ENCODE measurements at places on chromosomes 12 and 14.

GRCh38 chr12:79402606-79403005 lies 288.2 kb downstream of the PAWR start:
- no peak for DNase-seq

GRCh38 chr12:121628037-121628436 lies 1.7 kb downstream of the ORAI1 start:
- DNase-seq, result no peak

- DNase-seq, result no peak
Measured at GRCh38 chr12:6754411-6754810, 1.5 kb upstream of the MLF2 start.

DNA sequence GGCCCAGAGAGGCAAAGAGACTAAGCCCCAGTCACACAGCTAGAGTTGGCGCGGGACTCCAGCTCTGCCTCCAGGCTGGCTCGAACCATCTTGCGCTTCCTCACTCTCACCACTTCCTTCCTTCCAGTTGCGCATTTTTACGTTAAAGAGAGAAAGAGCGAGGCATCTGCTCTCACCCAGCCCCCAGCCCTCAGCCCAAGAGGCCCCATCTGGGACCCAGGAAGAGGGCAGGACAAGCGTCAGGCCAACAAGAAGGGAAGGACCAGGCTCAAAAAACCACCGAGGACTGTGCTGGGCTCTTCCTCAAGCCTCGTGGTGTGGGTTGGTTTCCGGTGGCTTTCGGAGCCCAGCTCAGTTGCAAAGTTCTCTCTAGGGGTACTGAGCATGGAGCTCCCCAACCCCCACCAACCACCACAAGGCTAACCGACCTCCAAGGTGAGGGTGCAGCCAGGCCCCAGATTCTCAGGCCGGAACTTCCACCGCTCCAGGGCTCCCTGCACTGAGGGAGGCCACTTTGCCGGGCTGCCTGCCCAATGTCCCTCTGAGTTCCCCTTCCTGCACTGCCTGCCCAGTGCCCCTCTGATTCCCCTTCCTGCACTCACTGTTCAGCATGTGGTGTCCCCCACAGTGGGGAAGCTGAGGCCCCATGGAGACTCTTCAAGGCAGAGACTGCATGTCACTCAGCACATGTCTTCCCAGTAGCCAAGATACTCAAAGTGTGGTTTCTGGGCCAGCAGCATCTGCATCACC lies 35.9 kb downstream of the TESC start:
- no peak for DNase-seq

GRCh38 chr12:116508145-116509121 lies 50.7 kb upstream of the MAP1LC3B2 start:
- peak; percentile 48 for DNase-seq

- DNase-seq, result no peak
Measured at GRCh38 chr12:122150127-122150681, 23.8 kb downstream of the IL31 start.

- no peak for DNase-seq
Measured at GRCh38 chr12:99099786-99100185, 454.7 kb downstream of the APAF1 start.

DNA sequence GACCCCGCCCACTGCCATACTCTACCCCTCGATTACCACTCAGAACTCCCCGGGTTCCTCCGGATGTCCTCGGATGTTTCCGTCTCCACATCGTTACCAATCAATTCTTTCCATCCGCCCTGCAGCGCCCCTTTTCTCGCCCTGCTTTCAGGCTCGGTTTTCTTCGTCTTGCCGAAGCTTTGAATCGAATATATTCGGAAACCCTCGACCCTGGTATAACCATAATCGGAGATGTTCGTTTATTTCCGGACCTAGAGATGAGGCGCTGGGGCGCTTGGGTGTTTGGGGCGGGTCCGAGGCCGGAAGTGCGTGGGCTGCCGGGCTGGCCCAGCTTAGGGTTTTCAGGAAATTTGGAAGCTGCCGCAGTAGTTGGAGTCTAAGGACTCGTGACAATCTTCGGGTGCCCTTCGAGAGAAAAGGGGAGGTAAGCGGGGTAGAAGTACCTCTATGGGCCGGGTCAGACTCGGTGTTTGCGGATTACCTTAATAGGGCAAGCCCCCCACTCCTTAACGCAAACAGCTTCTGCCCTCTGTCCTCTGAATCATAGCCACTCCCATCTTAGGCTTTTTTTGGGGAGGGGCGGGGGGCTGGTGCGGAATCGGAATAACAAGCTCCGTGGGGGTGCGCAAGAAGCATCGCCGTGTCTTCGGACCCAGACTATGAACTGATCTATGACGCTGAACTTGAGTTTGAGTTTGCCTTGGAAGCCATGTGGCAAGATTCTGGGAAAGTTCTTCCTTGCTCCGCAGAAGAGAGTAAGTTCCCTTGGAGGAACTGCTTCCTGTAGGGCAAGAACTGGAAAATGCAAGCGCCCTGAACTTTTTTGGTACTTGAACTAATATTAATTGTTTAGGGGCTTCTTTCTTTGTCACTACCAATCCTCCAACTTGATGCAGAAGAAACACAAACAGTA lies at the start of gene C14orf119:
Gene C14orf119, plus strand, starts transcription at position 310 of the 913 bp plus-strand sequence. CDS start 2,154 bp downstream, outside the sequence.
- peak; percentile 100 for DNase-seq

GRCh38 chr12:112419297-112420133 lies 768 bp downstream of the PTPN11 start:
- DNase-seq, result peak; percentile 35

GRCh38 chr14:52363961-52364360 lies 49.8 kb downstream of the PTGER2 start:
- no peak for DNase-seq

DNA sequence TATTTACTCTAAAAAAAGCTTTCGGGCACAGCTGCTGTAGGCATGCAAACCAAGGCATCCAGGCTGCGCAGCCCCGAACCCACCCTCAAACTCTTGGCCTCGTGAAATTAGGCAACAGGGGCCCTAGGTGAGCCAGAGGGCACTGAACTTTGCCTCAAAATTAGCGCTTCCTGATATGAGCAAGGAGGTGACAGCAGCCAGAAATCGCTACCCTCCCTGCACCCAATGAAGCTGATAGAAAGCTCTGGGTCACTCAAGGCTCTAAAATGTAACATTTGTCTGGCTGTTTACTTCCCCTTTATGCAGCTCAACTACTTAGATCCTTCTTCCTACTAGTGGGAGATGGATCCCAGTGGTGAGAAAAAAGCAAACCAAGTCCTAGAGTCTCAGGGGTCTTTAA lies 61.8 kb downstream of the PITPNM2 start:
- DNase-seq, result no peak

DNA sequence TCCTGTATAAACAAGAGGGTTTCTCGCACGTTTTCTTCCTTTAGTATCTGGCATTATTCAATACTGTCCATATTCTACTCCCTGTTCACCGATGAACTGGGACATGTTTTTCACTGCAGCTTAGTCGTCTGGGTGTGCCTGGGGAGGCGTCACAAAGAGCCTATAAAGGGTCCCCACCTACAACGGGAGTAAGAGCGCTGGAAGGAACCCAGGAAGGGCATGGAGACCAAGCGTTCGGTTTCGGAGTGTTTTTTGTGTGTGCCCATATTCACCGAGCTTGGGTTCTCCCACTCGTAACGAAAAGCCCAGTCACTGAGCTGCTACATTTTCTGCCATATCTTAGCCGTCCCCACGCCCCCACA lies 592 bp upstream of the USP15 start:
- no peak for DNase-seq

DNA sequence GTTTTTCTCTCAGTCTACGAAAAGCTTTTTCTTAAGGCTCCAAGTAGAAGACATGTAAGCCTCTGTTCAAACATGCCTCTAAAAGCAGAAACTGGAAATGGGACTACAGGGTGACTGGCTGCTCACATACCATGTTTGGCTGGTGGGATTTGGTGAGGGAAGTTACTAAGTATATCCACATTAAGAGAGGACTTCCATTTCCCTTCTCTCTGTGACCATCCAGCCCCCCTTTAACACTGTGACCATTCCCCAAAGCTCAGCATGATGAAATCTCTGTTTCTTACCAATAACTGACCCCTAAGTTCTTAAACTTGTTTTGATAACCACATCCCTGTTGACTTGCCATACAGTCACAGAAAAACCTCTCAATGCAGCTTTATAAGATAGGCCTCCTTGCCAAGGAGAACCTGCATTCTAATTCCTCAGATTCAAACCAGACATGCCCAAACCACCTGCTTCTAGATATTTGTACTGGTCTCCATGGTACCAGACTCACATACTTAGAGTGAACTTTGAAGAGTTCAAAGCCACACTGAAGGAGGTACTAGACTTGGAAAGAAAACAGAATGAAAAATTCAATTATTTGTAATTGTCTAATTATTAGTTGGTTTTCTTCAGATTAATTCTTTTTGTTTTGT lies 102.2 kb downstream of the VEZT start:
- no peak for DNase-seq

GRCh38 chr12:108559007-108559655 lies 1.8 kb downstream of the SART3 start:
- no peak for DNase-seq

- DNase-seq, result no peak
Measured at GRCh38 chr12:114425031-114425626, 19.2 kb upstream of the TBX5 start.

- no peak for DNase-seq
Measured at GRCh38 chr12:77130193-77130592, 64.8 kb upstream of the E2F7 start.

GRCh38 chr12:38890102-38890855 lies 15.1 kb downstream of the CPNE8 start:
- DNase-seq, result no peak

DNA sequence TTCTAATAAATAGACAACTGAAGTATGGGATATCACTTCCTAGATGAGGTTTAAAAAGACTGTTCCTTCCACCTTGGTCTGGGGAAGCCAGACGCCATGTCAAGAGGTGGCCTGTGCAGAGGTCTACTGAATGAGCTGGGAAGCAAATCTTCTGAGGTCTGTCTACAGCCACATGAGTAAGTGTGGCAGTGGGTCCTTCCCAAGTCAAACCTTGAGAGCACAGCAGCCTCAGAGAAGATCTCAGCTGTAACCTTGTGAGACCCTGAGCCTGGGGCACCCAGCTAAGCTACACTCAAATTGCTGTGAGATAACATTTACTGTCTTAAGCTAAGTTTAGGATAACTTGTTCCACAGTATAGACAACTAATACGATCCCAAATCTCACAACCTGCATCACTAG lies 20.2 kb downstream of the NDUFA12 start:
- no peak for DNase-seq

DNA sequence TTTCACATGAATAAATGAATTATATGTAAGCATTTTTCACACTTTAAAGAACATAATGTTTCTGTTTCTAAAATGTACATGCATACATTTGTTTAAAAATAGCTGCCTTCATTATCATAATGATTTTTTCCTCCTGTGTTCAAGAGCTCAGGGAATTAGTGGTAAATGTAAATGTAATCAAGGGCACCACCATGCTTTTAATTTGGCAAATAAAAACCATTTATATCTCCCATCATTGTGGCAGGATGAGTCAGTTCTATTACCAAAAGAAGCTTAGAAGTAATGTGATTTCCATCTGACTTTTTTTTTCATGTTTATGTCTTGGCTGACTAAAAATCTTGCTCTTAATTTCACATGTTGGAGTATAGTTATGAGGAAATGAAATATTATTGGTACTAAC lies 176.1 kb downstream of the GXYLT1 start:
- DNase-seq, result no peak

DNA sequence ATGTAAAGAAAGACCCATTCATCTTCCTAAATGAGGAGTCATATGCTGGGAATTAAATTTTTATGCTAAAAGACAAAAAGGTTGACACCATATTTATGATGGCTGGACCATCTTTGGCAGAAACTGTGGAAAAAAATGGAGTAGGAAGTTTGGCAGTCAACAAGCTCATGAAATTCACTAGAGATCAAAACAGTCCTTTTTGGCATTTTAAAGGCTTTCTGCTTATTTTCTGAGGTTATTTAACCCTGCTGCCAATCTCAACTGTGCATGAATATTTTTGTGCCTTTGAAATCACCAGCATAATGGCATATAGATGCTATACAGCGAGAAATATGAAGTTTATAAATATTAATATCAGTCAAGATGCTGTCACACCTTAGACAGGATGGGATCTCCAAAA lies 399.5 kb downstream of the PDZRN4 start:
- DNase-seq, result no peak

DNA sequence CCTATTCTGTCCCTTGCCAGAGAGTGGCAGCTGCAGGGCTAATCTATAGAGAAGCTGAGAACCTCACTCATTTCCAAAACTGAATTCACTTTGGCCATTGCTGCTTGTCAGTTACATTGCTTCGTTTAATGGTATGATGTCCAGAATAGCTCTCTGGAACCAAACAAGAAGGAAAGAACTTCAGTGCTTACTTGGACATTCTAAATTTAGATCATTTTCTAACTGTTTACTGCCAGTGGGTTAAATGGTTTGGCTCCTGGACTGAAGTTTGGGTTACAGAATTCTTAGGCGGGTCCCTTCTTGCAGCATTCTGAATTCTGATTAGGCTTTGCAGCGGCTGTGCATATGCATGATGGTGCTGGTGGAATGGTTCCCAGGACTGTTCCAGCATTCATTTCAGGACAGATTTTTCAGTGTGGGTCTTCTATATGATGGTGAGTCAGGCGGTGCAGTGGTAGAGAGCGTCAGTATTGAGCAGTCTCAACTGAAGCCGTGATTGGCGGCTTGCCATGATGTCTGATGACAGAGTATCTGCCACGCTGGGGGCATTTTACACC lies 148.7 kb downstream of the DYRK2 start:
- DNase-seq, result no peak

DNA sequence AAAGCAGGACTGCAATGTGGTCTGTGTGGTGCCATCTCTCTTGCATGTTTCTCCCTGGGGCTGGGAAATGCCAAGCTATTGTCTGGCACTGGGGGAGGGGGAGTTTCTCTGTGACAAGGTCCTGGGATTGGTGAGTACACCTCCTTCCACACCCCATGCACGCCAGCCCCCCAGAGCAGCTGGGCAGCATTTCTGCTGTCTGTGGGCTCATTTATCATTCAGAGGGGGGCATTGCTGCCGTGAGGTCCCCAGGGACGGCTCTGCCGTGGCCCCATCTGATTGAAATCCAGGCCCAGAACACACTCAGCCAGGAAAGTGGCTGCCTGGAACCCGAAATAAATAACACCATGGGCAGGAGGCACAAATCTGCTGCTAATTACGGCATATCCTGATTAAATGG lies 12.6 kb upstream of the FAM222A start:
- DNase-seq, result no peak

DNA sequence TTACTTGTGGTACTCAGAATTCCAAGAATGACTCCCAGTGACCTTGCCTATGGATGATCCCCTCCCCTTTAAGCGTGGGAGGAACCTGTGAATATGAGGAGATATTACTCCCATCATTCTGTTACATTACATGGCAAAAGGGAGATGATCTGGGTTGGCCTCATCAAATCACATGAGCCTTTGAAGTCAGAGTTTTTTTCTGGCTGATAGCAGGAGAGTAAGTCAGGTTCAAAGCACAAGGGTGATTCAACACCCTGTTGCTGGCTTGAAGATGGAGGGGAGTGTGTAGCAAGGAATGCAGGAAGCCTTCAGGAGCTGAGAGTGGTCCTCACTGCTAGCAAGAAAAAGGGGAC lies 9.1 kb upstream of the MDM2 start:
- DNase-seq, result no peak
